ENCODE measurements at places on chromosomes 2 and 18.

DNA sequence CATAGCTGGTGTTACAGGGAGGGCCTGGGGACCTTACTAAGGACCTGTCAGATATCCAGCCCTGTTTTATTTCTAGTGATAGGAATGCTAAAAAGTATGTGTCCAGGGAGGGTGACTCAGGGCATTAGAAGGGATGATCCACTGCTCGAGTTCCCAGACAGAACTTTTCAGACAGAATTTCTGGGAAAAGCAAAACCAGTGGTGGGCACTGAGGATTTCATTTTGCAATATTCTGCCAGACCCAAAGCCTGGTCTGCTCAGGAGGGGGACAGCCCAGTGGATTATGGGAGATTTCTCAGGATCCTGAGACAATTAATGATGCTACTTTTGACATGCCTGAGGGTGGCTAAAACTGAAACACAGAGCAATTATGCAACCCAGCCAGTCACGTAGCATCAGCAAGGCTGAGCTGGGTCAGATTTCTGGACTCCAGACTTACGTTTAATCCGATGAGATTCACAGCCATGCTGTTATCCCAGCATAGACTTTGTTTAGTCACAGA, 4.7 kb upstream of the KCNE4 start:
- peak; percentile 18 for DNase-seq

DNA sequence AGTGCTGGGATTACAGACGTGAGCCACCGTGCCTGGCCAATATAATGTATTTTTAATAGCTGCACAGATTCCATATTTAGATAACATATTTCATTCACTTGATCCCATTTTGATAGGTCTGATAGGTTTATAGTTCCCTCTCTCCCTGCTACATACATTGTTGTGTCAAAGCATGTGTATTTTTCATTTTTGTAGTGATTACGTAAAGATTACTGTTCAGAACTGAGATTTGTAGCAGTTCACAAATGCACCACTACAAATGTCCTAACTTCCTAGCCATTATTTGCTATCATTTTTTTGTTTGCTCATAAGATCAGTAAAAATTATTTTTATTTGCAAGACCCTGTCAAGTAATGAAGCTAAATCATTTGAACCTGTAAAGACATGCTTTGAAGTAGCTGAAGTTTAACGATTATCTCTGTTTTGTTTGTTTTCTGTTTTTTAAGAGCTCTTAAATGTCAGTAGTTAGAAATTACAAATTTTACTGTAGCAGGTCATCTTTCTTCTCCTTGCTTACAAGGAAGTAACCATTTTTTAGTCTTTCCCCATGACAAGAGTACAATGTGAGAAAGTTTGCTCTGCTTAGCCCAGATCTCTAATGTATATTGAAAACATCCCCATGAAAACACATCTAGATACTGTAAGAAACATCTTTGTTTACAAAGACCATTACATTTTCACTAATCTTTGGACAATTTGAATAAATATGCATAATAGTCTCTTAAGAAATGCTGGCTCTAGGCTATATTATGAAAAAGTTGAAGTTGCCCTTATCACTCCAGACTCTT, 54.1 kb downstream of the EML4 start:
- no peak for DNase-seq

- DNase-seq = no peak
These were observed 40.9 kb downstream of the GULP1 start for GRCh38 chr2:188332619-188333018.

DNA sequence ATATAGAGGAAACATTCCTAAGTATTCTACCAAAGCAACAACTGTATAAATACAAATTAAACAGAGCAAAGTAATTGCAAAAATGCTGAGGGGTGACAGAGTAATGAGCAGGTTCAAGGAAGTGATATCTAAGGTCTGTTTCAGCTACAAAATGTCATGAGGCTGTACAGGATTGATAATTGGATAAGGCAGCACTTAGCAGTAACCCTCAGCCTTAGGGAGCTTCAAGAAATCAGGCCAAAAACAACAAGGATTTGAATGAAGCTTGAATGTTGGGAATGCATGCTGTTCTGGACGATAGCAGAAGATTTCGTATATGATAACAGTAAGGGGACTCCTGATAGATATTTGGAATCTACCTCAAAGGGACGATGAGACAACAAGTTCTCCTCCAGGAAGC, 142.0 kb upstream of the MMADHC start:
- no peak for DNase-seq
